Stimulated activated CD4-positive, alpha-beta T cell treated with anti-CD3 and anti-CD28 coated beads, TNF-alpha, amount 100 ng/mL, for 1 hour (primary cell): ENCODE measurements at places on chromosomes 7 and 10.

DNA sequence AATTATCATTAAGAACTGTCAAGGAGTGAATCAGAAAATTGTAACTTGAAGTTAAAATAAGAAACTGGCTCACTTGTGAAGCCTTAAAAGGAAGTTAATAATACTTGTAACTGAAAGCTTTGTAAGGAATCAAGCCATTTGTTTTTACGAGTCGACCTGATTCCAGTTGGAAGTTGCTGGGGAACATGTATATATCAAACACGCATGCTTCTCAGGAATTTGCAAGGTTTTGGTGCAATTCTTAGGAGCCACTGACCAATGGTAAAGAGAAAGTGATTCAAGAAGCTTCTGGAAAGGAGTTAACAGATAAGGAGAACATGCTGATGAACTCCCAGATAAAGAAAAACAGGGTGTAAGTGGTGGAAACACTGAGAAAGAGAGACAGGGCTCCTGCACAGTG lies 56.4 kb downstream of the ETV1 start:
- DNase-seq: no peak

DNA sequence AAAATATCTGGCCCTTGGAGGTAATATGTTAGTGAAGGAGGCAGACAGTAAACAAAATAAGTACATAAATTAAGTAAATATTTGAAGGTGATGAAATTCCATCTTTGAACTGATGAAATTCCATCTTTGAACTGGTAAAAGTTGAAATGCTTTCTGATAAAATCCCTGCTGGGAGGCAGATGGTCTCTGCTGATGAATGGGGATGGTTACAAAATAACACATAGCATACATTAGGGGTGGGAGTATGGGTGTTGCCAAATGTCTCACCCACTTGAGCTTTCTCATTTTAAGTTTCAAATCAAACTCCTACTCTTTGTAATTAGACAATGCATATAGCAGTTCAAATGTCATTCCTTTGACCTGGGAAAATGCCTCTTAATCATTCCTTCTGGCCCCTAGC lies 77.5 kb upstream of the SORCS3 start:
- DNase-seq: no peak

DNA sequence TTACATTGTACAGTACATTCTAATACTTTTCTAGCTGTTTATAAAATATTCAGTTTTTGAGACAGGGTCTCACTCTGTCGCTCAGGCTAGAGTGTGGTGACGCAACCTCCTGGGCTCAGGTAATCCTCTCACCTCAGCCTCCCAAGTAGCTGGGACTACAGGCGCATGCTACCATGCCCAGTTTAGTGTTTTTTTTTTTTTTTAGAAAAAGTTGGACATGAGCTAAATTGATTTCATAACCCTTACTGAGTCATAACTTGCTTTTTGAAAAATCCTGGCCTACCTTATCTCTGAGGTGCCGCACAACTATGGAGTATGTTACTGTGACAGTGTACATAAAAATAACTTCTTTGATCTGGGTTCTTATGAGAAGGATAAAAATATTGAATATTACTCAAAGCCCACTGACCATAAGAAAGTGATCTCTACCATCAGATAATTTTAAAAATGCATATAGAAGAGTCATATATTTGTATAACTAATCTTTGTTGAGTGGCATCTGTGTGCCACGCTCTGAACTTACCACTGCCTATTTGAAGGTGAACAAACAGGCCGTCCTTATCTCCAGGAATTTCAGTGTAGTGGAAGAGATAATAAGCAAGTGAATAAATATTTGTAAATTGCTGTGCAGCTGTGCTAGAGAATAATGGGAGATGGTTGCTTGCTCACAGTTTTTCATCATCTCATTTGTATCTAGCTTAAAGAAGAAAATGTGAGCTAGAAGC lies 73.2 kb downstream of the PPP1R9A start:
- no peak for DNase-seq

DNA sequence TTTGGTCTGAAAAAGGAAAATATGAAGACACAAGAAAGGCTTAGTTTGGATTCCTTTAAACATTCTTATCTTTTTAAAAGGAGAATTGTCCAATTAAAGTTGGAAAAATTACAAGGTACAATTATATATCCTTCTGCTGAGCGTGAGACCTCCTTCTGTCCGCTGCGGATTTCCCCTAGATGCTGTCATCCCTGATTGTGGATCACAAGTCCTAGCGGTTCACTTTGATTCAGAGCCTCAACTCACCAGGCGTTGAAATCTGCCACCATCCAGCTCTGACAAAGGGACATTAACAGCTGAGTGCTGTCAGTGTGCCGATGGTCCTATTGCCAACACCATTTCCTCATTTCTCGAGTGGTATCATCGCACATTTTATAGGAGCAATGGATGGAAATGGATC lies 73.1 kb upstream of the PTER start:
- DNase-seq: no peak

- no peak for DNase-seq
These were observed 99.1 kb upstream of the SEC61G start for GRCh38 chr7:54858008-54858692.

- DNase-seq: no peak
These were observed 6.5 kb downstream of the SGCE start for GRCh38 chr7:94649450-94649849.

DNA sequence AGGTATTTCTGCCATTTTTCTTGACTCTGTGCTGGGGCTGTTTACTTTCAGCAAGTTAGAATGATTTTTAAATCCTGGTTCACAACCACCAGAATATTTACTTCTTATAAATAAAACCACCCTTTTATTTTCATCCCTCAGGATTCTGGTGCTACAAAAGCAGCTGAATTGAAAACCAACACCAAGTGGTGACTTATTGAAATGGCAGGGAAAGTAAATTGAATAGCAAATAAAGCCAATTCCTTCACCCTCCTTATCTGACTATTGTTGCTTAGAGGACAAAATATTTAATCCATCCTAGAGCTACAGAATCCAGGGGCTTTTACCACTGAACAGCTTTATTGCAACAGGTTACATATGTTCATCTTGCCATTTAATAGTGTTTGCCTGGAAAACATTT lies 828.6 kb upstream of the GHITM start:
- no peak for DNase-seq

DNA sequence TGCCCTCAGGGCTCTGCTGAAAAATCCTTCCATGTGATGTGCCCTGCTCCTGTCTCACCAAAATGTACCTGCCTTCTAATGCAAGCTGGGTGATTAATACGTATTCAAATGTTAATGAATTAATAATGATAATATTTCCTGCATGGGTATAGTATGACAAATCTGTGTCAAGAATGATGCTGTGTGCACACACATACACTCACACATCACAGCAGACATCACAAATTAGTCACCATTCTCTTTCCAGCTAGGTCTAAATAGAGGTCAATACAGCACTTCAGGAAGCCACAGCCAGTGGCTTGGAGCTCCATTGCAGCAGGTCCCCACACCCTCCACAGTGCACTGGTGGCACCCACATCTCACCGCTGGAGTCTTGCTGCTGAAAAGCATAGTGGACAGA lies 681.2 kb upstream of the NRP1 start:
- no peak for DNase-seq

GRCh38 chr10:18214691-18215563 lies 74.7 kb downstream of the CACNB2 start:
- no peak for DNase-seq

GRCh38 chr10:13659887-13660550 lies 73.3 kb downstream of the PRPF18 start:
- DNase-seq: peak; percentile 60

GRCh38 chr10:1059902-1060301 lies 3.7 kb downstream of the WDR37 start:
- no peak for DNase-seq

- DNase-seq: no peak
These were observed 102.4 kb downstream of the SLIT1 start for GRCh38 chr10:97083228-97083829.

- no peak for DNase-seq
These were observed 218.9 kb downstream of the KIAA1217 start for GRCh38 chr10:24427678-24428409.
